ENCODE measurements at places on chromosomes 5 and 9. TPM values are rescaled to one million over a fixed set of nuclear protein-coding genes. Genes with fewer than 3 reads are reported as not detected.

The NR5A1 gene
- total RNA-seq = not detected

The SLC25A2 gene
- total RNA-seq = not detected

The IFNA13 gene
- total RNA-seq = not detected

The KIF4B gene
- total RNA-seq = 0.13 TPM

The PCDHA3 gene
- total RNA-seq = under 0.01 TPM

The CCDC152 gene
- under 0.01 TPM for total RNA-seq

The SPINK5 gene
- total RNA-seq = 8.4 TPM

The OR1J2 gene
- total RNA-seq = not detected

The OLFM1 gene
- 0.13 TPM for total RNA-seq

The CYSRT1 gene
- 3.9 TPM for total RNA-seq

The CANX gene
- total RNA-seq = 1,015 TPM

The PAEP gene
- not detected for total RNA-seq

The TMEM267 gene
- total RNA-seq = 30.6 TPM

The MCTP1 gene
- 26.0 TPM for total RNA-seq

The PTTG1 gene
- 44.4 TPM for total RNA-seq

The SLC6A19 gene
- not detected for total RNA-seq

The PRR16 gene
- total RNA-seq = 0.53 TPM

The PHF24 gene
- total RNA-seq = 0.26 TPM

The OBP2B gene
- not detected for total RNA-seq

The FAM200C gene
- 3.2 TPM for total RNA-seq

The TSPAN17 gene
- total RNA-seq = 55.9 TPM

The WDR38 gene
- total RNA-seq = not detected

The DMRT2 gene
- total RNA-seq = 0.53 TPM

The SHOC1 gene
- under 0.01 TPM for total RNA-seq

The CDH6 gene
- 0.13 TPM for total RNA-seq

The IFNA8 gene
- total RNA-seq = not detected

The ENTPD2 gene
- 0.79 TPM for total RNA-seq

The SVEP1 gene
- total RNA-seq = 0.26 TPM

The NXNL2 gene
- 0.26 TPM for total RNA-seq

The AQP3 gene
- total RNA-seq = 47.7 TPM

The DAB2 gene
- 0.51 TPM for total RNA-seq
